Fibroblast of the conjunctiva (primary cell): ENCODE measurements at places on chromosomes 7 and 10.
A peak's percentile ranks its signal among the peaks of the same experiment; 100 is the strongest.

DNA sequence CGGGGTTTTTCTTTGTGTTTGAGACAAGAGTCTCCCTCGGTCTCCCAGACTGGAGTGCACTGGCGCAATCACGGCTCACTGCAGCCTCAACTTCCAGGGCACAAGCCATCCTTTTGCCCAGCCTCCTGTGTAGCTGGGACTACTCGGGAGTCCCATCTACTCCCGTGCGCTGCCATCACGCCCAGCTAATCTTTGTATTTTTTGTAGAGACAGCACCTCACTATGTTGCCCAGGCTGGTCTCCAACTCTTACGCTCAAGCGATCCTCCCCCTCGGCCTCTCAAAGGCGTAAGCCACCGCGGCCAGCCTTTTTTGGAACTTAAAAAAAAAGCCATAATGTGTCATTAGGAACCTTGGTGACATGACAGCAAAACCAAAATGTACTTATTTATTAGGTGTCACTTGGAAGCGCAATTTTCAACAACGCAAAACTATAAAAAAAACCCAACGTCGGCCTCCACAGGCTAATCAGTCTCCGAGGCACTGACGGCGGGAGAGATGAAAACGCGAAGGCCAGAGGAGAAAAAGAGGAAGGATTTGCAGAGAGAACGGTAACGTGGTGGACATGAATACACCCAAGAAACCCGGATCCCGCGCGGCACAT, 911 bp upstream of the HNRNPH3 start:
- DNase-seq, result peak; percentile 6

DNA sequence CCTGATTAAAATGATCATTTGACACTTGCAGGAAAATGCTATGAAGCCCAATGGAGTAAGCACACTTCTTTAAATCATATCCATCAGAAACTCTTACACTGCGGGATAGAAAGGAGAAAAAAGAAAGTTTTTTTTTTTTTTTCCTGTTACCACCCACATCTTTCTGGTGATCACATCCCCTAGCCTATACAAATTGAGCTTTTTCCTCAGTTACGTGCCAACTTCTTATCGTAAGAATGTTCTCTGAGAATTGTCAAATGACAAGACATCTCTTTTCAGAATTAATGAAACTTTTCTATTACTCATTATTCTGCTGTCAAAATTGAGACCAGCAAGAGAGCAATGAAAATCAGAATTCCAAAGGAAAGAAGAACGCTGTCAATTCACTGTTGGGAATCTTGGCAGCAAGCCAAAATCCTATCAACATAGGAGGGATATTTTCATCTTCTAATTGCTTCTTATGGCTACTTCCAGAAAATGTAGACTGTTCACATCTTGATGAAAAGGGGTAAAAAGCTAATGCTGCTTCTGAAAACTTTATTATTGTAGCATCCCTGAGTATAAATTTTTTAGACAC, 179.5 kb downstream of the ADAM12 start:
- DNase-seq, result no peak

DNA sequence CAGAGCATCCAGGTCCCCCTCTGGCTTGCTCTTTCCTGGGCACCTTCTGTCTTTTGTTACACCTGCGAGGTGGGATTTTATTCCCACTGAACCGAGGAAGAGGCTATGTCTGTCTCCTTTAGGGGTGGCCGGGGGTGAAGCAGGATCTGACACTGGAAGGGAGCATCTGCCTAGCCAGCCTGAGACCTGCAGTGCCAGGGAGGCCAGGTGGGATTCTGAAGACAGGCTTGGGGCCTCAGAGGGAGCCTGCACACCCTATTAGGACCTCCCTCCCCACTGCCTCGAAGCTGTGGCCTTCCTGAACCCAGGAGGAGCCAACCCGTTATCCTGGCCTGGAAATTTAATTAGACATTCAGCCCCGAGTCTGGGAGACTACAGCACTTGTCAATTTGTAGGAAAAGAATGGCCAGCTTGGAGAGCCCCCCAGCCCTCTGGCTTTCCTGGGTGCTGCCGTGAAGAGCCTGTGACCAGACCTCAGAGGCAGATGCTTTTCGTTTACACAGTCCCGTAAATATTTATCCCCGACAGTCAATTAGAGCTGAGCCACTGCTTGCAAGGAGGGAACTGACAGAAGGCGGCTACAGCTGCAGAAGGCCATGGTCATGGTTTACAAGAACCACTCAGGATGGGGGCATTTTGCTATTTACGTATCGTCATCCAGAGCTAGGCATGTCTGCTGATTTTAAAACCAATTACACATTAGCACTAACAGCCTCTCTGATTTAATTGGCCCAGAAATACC, 19.7 kb downstream of the CHAT start:
- no peak for DNase-seq

DNA sequence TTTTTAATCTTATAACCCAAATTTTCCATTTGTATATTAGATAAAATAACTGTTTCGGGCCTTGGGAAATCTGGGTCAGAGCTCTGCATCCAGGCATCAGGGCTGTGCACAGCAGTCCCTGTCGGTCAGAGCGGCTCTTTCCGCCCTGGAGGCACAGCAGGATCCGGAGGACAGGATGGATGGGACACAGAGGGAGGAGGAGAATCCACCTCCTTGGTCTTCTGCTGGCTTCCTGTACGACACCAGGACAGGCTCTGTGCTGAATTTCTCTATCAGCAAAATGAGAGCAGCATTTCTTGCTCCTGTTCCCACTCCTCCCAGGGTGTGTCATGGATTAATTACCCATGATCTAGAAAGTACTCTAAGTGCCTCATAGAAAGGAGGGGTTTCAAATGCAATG, 254.9 kb downstream of the SKAP2 start:
- no peak for DNase-seq

DNA sequence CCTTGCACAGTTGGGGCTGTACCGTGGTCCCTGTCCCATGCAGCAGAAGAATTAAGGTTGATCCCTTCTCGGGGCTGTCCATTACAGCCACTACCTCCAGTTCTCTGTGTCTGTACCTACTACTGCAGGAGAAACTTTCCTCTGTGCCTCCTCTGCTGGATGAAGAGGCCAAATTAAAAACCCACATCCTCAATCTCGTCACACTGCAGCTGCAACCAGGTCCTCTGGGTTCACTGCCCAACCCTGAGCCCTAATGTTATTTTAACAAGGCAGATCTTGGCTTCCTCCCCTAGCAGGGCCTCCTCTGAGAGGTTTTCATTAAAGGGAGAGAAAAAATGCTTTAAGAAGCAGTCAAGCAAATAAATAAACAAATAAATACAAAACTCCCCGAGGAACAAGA, 66.6 kb downstream of the PLXNA4 start:
- no peak for DNase-seq
